Cardiac muscle cell (in vitro differentiated cells and primary cell): ENCODE measurements at places on chromosomes 3 and 15.

- DNase-seq: no peak
These were observed 6.2 kb upstream of the H1-8 start for GRCh38 chr3:129536804-129537203.

GRCh38 chr3:66362541-66362941 lies 138.3 kb downstream of the LRIG1 start:
- no peak for DNase-seq

- peak; percentile 61 for DNase-seq
These were observed 73.0 kb downstream of the FOXP1 start for GRCh38 chr3:71510510-71510909.

GRCh38 chr3:39937315-39937714 lies 127.9 kb downstream of the MYRIP start:
- no peak for DNase-seq

- no peak for DNase-seq
These were observed 14.3 kb downstream of the SLC28A1 start for GRCh38 chr15:84898761-84899160.

DNA sequence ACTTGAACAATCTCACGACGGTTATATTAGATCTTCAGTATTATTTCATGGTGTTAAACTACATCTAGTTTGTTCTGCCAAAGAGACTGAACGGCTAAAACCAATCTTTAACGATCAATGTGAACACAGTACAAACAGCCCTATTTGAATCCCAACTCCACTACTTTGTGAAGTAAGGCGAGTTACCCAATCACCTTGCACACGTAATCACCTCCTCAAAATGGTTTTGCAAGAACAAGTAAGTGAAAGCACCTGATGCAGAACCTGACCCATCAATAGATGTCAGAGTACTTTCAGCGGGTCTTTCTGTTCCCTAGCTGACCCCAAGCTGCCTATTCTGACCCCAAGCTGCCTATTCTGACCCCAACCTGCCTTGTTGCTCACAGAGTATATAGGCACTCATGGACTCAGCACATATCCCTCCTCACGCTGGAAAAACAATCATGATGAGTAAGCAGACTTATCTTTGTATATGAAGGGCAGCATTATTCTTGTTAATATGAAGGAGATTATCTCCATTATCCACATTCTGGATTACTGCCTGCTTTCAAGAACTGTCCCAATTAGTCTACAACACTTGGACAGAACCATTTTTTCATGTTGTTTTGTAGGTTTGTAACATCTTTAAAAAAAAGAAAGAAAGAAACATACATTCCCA lies 3.7 kb downstream of the KPNA1 start:
- DNase-seq: no peak

GRCh38 chr3:196792771-196793170 lies 53.1 kb downstream of the PAK2 start:
- DNase-seq: peak; percentile 63

DNA sequence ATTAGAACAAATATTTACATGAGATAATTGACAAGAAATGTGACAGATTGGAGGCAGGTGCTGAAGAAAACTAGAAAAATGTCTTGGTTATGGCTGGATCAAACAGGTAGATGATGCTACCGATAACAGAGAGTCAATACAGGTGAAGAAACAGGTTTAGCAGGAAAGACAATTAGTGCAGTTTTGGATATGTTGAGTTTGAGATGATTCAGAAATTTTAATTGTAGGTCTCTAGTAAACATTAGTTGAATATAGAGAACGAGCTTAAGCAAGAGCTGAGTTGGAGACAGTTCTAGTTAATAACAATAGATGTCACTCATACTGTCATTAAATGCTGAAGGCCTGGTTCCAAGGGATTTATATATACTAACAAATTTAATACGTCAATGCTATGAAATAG lies 524.4 kb downstream of the NSUN3 start:
- DNase-seq: no peak

GRCh38 chr3:99845999-99846398 lies 28.3 kb downstream of the CMSS1 start:
- no peak for DNase-seq

- DNase-seq: no peak
These were observed 145.1 kb downstream of the NFKBIZ start for GRCh38 chr3:101994386-101994785.

DNA sequence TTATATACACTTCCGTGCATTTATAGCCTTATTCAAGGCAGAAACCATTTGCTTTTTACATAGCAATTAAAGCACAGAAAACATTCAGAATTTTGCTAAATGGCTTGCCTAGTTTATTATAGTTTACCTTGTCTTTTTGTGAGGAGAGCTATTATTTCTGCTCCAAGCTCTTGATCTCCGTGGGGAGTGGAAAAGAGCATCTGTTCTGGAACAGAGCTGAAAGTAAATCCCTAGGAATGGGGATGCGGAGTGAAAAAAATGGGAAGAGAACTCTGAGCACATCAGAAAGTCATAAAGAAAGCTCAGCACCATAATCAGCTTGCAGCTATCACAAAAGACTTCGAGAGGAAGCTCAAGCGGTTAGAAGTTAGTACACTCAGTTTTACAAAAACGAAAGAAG lies 1006.7 kb downstream of the ROBO2 start:
- DNase-seq: no peak

- DNase-seq: no peak
These were observed 263.9 kb upstream of the TGFBR2 start for GRCh38 chr3:30342318-30343060.

DNA sequence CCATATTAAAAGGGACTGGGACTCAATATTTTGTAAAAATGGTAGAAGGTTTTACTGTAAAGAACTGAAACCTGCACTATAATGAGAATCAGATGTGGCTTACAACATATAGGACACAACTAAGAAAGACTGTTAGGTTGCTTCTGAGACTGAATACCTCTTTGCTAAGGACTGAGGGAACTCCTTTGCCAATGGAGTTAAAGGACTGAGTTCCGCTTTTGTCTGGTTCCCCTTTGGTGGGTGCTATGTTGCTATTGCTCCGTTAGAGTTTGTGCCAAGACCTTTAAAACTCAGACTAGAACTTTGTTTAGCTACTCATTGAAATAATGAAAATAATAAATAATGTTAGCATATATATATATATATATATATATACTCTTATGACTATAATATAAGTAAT lies 147.8 kb upstream of the KCNMB2 start:
- no peak for DNase-seq

DNA sequence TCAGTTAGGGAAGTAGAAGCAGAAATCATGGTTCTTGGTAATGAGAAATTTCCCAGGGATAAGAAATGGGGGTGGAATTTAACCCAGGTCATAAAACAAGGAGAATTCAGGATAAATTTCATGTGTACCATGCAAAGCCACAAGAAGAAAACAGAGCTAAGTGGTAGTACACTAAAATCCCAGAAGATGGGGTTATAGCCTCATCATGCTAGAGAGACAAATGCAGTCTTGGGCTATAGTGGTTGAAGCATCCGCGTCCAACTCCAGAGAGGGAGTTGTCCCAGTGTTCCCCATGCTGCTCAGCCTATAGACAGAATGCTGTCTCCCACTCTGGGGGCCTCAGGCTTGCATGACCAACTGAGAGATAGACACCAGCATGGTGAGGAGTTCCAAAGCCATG lies 36.2 kb upstream of the CLRN1 start:
- peak; percentile 79 for DNase-seq

- no peak for DNase-seq
These were observed 21.5 kb downstream of the FAM43A start for GRCh38 chr3:194707147-194707540.

- DNase-seq: no peak
These were observed 58.1 kb downstream of the SUMF1 start for GRCh38 chr3:4408958-4409357.

DNA sequence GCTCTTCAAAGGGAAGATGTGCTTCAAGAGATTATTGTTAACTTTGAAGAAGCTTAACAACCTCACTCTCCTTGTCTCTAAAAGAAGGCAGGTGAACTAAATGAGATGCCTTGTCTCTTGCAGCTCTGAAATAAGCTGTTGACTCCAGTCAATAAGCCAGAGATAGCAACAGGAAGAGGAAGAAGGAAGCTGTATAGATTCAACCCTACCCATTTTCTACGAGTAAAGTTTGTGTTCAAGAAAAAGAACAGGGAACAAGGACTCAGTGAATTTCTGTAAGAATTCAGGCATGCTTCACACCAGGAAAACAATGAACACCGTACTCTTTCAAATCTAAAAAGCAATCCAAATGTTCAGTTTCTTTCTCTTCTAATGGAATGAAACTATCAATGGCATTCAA lies 503.5 kb downstream of the MAGI1 start:
- DNase-seq: no peak

- peak; percentile 91 for DNase-seq
These were observed 103.0 kb downstream of the SUCNR1 start for GRCh38 chr3:151976211-151977050.

DNA sequence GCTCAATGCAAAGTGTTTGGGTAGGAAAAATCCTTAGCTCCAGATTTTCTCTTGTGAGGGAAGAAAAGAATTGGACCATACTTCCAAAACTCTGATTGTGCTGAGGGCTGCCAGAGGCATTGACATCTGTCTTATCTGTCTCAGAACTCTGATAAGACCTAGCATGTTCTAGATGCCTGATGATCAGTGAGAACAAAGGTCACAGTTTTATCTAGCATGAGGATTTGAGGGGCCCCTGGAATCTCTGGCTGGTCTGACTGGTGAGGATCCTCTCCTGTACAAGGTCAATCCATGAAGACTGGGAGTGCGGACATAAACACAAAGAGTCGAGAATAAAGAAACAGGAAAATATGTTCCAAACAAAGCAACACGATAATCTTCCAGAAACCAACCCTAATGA lies 40.1 kb downstream of the GPR149 start:
- no peak for DNase-seq

DNA sequence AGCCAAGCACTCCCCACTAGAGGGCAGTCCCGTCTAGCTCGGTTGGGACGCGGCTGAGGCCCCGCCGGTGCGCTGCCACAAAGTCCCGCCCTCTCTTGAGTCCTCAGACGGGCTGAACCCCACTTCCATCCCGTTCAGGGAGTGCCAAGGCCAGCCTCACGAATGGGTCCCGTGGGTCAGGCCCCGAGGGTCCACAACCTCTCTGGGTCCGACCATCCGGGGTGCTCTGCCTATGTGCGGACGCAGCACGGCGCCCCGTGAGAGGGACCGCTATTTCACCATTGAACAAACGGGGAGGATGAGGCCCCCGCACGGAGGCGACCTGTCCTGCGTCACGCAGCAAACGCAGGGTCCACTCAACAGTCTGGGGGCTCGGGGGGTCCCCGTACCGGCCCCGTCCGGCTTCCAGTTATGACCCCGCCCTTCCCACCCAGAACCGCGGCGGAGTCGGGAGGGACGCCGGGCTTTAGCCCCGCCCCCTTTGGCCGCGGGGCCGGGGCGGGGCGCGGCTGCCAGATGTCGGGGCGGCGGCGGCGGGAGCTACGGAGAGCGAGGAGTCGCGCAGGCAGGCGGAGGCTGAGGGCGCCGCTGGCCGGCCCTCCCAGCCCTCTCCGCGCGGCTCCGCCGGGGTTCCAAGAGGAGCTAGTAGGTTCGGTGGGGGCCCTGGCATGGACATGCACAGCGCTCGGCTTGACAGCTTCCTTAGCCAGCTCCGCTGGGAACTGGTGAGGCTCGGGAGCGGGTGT lies at the start of gene INKA1:
INKA1 (plus strand) TSS at position 543 of the 746 bp plus-strand sequence; CDS start at position 675, 132 bp downstream.
- DNase-seq: peak; percentile 93

GRCh38 chr15:89211678-89212170 lies 9.7 kb downstream of the RLBP1 start:
- no peak for DNase-seq

DNA sequence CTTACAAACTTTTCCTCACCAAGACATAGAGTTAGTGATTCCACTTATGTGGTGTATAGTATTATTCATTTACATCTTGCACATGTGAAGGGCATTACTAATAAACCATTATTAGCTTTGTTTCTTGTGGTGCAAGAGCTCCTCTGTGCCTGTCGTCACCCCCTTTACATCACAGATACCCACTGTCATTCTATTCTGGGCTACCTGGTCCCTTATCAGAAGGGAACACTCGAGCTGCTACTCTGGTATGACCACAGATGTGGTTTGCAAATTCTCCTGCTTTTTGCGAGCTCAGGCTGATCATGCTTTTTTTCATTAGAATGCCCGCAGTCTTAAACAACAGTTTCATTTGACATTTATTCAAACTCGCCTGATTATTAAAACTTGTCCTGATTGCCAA lies 13.9 kb upstream of the SENP2 start:
- no peak for DNase-seq

DNA sequence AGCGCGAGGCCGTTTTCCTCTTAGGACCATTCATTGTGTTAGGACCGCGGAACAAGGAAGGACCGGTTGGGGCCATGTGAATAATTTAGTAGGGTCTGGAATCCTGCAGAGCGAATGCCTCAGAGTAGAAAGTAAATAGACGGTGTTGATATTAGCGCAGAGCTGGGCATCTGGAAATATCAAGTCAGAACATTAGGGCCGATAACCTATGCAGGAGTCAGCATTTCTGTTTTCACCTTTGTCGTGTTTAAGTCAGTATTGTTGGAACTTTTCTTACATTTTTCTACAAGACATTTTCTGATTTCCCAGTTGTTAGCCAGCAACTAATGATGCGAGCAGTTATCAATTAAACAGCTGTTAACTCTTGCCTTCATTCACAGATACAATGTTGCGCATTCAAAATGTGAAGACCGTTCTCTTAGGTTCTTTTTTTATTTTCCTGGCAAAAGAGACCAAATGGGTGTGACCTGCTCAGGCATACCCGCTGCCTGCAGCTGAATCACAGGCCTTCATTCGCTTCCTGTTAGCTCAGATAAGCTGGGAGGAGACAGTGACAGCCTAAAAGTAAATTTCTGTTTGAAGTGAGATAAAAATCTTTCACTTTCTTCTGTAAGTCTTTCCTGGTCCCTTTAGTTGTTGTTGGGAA lies 966 bp upstream of the PKM start:
- peak; percentile 9 for DNase-seq

DNA sequence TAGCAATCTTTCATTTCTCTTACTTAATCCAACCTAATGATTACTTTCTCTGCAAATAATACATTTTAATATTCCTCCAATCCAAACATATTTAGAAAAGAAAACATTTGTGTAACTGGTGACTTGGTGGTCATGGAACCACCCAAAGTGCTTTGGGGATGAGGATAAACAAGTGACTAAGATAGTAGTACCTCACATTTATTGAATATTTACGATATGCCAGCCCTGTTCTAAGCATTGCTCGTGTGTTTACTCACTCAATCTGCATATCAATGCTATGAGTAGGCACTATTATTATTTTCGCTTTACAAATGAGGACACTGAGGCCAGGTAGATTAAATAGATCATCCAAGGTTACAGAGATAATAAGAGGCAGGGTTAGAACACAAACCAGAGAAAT lies 189.5 kb downstream of the SHOX2 start:
- DNase-seq: no peak

GRCh38 chr3:183577346-183577745 lies 21.8 kb upstream of the KLHL6 start:
- no peak for DNase-seq
